Stimulated activated naive CD4-positive, alpha-beta T cell (primary cell): ENCODE measurements at places on chromosomes 7 and 10.

GRCh38 chr10:15601819-15602218 lies 117.9 kb downstream of the ITGA8 start:
- DNase-seq, result no peak

DNA sequence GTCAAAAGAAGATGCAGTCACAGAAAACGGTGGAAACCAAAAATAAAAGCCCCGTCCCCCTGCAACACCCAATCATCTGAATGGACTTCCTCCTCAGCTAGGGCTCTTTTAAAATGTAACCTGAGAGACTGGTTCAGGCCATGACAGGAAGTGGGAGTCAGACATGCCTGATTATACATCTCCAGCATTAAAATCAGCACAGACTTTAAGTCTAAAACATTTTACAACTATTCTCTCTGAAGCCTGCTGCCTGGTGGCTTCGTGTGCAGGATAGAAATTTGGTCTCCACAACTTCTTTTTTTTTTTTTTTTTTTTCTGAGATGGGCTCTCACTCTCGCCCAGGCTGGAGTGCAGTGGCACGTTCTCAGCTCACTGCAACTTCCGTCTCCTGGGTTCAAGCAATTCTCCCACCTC lies 30.3 kb downstream of the HACD1 start:
- no peak for DNase-seq

GRCh38 chr10:52818019-52818418 lies 45.4 kb upstream of the MBL2 start:
- no peak for DNase-seq

- DNase-seq, result no peak
Measured at GRCh38 chr7:148964483-148965267, 63.6 kb downstream of the PDIA4 start.

- DNase-seq, result no peak
Measured at GRCh38 chr10:14612873-14613587, 161.7 kb downstream of the FAM107B start.

GRCh38 chr10:89100680-89101079 lies 106.4 kb downstream of the CH25H start:
- DNase-seq, result no peak

GRCh38 chr7:144391823-144392255 lies 11.7 kb downstream of the NOBOX start:
- DNase-seq, result no peak

- DNase-seq, result no peak
Measured at GRCh38 chr10:112209684-112210131, 26.1 kb upstream of the GPAM start.
